ENCODE measurements at places on chromosomes 6 and 20.

- no peak for DNase-seq
Observed at GRCh38 chr6:43887340-43887858, 117.4 kb downstream of the VEGFA start.

GRCh38 chr6:125752773-125753172, 3.3 kb downstream of the HEY2 start:
- no peak for DNase-seq

DNA sequence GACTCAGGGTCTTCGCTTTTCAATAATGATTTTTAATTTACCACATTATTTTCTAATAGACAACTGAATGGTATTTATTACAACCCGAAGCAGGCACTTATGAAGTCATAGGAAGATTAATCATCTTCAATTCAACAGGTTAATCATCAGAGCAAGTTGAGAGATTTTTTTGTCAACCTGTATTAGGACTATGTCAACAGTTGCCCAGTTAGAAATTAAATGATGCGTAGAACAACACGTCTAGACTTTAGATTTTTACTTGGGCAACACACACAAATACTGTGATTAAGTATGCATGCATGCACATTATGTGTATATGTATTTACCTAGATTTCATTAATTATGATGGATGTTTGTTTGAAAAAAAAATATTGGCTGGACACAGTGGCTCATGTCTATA, 4.3 kb downstream of the ILRUN start:
- no peak for DNase-seq

DNA sequence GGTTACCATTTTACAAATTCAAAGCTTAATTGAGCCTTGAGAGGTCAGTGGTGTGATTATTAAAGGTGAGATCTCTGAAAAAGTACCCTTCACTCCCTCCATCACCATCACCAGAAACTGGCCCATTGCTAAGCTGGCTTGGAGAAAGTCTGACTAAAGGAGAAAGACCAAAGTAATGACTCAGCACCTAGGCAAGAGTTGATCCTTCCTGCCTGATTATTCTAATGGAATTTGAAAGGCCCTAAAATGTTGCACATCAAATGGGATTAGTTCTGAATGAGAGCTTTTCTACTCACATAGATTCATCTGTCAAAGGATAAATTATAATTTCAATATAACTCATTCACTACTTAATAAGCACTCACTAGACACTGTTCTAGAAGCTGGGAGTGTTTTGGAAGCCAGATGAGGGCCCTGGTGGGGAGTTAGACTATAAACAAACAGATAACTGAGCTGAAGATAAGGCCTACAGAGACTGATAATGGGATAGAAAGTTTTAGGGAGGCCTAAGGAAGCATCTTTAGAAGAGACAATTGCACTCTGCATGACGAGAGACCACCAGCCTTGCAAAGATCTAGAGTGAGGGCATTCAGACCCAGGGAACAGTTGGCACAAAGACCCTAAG, 366.7 kb downstream of the SYNE1 start:
- DNase-seq: no peak

GRCh38 chr6:15358579-15359327, 112.9 kb downstream of the JARID2 start:
- no peak for DNase-seq

GRCh38 chr6:8219352-8219943, 117.1 kb upstream of the EEF1E1 start:
- no peak for DNase-seq

DNA sequence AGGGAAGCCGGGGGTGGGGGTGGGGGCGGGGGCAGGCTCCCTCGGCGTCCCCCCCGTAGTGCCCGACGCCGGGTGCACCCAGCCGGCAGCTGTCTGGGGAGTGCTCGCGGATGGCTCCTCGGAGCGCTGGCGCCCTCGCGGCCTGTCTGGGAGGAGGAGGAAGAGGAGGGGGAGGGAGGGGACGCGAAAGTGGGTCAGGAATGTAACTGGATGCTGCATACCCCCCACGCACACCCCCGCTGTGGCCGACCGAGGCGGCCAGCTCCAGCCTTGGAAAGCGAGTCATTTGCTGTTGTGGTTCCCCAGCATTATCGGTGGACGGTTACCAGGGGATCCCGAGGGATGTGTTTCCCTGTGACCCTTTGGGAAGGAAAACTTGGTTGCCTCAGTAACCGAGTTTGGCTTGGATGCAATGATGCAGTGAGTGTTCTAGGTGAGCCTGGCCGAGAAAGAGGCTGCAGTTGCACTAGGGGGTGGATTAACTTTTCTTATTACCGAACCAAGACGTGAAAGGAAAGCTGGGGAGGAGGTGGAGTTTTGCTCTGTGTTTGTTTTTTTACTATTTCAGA, 55.2 kb upstream of the RREB1 start:
- DNase-seq: no peak

DNA sequence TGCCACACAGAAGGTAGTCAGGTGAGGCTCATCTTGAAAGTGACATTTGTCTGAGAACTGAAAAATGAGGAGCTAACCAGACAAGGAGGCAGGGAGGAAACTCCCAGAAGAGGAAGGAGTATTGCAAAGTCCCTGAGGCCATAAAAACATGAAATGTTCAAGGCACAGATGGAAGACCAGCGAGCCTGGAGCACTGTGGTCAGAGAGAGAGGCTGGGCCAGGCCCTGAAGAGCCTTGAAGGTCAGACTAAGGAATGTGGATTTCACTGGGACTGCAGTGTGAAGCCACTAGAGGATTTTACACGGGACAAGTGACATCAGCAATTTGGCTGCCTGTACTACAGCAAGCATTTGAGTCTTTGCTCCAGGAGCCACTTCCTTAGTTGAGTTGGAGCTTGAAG, 21.1 kb upstream of the TMEM181 start:
- DNase-seq: no peak

GRCh38 chr20:16641511-16642023, 68.3 kb upstream of the KIF16B start:
- no peak for DNase-seq

DNA sequence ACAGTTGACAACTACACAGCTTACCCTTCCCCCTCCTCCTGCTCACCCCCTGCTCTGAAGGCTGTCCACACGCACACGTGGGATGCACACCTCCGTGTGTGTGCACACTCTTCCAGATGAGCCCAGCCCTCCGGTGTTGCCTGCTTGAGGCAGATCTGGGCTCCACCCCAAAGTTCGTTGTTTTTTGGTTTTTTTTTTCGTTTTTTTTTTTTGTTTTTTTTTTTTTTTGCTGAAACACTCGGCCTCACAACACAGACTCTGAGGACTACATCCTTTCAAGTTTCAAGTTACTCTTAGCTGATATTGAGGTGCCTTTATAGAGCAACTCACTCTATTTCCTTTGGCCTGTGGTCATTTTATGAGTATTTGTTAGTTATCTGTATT, 88.2 kb downstream of the RREB1 start:
- DNase-seq: no peak

DNA sequence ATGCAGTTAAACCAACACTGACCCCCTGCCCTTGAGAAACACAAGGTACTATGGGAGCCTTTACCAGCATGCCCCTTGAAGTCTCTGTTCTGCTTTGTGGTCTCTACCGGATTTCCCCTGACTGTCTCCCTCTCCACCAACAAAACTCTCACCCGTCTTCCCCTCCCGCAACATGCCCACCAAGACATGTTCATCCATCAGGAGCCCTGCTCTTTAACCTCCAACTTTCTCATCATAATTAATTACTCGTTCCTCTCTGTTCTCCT, 1.1 kb downstream of the ZNF165 start:
- DNase-seq: no peak

DNA sequence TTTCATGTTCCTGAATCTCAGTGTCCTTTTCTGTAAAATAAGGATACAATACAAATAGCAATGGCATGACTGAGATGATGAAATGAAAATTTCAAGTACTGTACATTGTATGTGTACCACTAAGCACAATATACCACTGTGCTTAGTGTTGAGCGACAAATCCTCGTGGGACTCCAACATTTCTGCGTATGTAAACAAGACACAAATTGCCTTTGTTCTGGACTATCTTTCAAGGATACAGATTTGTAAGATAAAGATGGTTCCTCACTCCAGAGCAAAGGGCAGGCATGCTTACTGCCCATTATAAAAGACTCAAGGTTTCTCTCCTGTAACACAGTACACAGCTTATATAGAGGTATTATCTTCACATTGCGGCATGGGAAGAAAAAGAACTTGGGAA, 6.0 kb downstream of the RARS2 start:
- no peak for DNase-seq

- no peak for DNase-seq
Observed at GRCh38 chr6:30711758-30712380, 5.2 kb downstream of the MDC1 start.

GRCh38 chr6:116176596-116176995, 50.7 kb upstream of the COL10A1 start:
- no peak for DNase-seq

GRCh38 chr6:26045065-26045927, 41.9 kb upstream of the HFE start:
- no peak for DNase-seq

GRCh38 chr20:17570347-17571152, 675 bp downstream of the DSTN start:
- DNase-seq: peak; percentile 60

- DNase-seq: no peak
Observed at GRCh38 chr20:36275441-36276189, 30.5 kb upstream of the DLGAP4 start.

GRCh38 chr6:13924146-13924948, 405 bp upstream of the RNF182 start:
- DNase-seq: peak; percentile 24

DNA sequence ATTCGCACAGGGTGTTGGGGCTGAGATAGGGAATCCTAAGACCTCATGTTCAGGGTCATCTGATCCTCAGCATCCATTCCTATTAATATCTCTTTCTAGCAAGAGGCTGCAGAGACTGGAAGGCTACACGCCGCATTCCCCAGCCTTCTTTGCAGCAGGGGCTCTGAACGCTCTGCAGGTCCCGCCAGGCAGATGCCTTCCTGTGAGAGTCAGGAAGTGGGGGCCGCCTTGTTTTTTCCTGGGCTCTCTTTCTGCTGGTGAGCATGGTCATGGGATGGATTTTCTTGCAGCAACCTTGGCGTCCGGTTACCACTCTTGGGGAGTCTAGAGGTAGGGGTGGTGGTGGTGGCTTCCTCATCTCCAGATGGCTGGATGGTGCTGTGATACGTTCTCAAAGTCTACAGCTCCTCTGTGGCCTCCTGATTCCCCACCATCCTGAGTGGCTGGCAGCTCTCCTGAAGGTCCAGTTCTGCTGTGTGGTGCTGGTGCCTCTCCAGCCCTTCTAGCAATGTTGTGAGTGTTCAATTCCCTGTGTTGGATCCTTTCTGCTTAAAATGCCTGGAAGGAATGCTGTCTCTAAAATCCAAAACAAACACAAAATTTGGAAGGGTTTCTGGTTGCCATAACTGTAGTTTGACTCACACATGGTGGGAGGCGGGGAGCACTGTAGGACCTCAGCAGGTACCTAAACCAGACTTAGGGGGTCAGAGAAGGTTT, 111.9 kb downstream of the CEBPB start:
- no peak for DNase-seq

- DNase-seq: no peak
Observed at GRCh38 chr6:149014631-149015534, 268.1 kb downstream of the UST start.

DNA sequence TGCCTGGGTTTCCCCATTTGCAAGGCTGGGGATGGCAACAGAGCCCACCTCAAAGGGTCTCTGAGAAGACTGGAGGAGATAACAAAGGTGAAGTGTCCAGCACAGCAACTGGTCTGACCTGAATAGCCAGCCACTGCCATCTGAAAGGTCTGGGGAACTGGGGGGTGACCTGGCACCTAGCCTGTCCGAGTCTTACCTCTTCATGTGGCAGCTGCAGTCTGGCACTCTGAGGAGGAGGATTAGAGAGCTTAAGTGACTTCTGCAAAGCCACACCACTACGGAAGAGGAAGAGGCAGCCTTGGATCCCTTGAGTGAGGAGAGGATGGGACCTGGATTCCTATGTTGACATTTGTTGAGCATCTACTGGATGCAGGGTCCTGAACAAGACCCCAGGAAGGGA, 22.2 kb downstream of the C20orf203 start:
- no peak for DNase-seq

DNA sequence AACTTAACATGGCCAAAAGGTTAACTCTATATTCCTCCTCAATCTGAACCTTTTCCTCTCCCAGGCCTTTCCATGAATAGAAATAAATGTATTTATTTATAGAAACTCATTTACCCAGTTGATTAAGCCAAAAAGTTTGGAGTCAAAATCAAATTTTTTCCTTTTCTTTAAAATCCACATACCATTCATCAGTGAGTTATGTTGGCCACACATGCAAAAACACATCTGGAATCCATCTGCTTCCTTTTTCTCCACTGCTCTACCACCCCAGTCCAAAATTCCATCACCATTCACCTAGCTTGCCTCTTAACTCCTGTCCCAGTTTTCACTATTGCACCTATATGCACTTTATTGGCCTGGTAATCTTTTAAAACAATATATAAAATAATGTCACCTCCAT, 62.4 kb upstream of the TMEM200A start:
- DNase-seq: no peak

GRCh38 chr6:134414793-134415192, 96.9 kb upstream of the SGK1 start:
- no peak for DNase-seq

DNA sequence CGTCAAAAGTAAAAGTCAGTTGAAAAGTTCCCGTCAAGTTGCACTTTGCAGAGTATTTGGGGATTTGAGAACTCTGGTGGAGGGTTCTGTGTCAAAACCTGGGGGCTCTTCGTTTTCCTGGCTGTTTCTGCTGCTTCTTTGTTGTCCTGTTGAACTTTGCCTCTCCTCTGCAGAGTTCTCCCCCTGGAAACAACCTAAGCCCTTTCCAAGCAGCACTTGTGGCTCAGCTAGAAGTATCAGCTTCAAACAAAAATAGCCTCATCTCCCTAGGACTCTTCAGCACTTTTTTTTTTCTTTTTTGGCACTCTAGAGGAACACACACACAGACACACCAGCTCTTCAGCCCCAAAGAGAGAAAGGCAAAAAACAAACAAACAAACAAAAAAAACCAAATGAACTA, at the start of gene TRDN:
Gene TRDN, minus strand, starts transcription at position 169 of the 400 bp plus-strand sequence. CDS start 175 bp downstream, outside the sequence.
- DNase-seq: no peak

- DNase-seq: no peak
Observed at GRCh38 chr20:1627200-1627550, 7.4 kb upstream of the SIRPB1 start.

GRCh38 chr6:109892451-109893435, 85.4 kb upstream of the GPR6 start:
- DNase-seq: no peak

DNA sequence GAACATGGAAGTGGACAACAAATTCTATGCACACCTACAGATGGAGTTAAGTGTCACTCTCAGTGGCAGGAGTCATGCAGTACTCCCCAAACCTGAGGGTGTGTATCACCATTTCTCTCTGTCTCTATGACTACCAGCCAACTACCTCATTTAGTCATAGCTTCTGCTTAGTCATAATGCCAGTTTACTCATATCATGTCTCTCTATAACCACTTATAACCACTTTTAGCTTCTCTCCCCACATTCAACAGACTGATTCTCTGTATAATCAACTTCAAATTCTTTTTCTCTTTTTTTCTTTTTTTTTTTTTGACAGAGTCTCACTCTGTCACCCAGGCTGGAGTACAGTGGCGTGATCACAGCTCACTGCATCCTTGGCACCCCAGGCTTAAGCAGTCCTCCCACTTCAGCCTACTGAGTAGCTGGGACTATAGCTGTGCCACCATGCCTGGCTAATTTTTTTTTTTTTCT, 13.8 kb upstream of the GTF3C6 start:
- DNase-seq: no peak

GRCh38 chr6:135176464-135176863, 4.6 kb upstream of the MYB start:
- DNase-seq: no peak

- DNase-seq: no peak
Observed at GRCh38 chr6:34836008-34836407, 44.1 kb downstream of the BLTP3A start.
